ENCODE measurements at places on chromosomes 16 and 17.

- DNase-seq, result no peak
Measured at GRCh38 chr16:25563700-25564099, 128.1 kb upstream of the HS3ST4 start.

GRCh38 chr17:59483860-59484259 lies 81.5 kb upstream of the DHX40 start:
- no peak for DNase-seq

DNA sequence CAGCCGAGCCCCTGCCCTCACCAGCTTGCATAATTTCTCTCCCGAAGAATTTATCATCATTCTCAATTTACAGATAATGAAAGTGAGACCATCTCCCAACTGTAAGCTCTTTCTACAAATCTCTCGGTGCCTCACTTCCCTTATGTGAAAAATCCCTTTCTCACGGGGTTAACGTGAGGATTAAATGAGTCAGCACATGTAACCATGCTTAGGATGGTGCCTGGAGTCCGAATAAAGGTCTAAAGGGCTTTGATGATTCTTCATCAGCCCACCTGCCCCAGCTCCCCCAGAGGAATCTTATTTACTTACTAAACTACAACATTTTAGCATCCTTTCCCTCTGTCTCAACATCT lies 24.8 kb upstream of the PIK3R6 start:
- no peak for DNase-seq

GRCh38 chr16:6375465-6376075 lies 957.1 kb upstream of the RBFOX1 start:
- DNase-seq, result peak; percentile 51

GRCh38 chr17:19347323-19348080 lies 15.0 kb downstream of the B9D1 start:
- DNase-seq, result no peak

DNA sequence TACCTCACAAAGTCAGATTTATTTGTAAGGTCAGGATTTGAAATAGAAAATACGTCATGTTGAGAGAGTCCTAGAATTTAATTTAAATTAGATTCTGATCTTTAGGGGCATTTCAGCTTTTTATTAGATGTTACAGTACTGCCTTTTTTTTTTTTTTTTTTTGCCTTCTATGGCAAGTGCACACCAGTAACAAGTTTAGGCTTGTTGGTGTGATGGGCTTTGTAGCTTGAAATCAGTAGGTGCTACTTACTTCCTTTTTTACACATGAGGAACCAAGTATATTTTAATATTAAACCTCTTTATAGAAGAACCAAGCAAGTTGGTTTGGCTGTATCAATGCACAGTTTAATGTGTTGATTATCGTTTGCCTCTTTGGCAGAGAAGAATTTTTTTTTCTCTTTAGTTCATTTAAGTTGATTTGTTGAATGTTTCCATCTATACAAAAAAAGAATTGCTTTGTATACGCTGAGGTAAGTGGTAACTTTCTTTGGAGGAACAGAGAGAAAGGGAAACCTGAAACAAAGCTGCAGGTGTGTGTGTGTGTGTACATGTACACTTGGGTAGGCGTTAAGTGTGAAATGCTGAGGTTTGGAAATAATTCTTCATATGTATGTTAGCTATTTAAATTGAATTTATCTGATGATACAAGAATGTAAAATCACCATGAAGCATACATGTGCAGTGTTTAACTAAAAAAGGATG lies 15.7 kb downstream of the RBL2 start:
- DNase-seq, result no peak

DNA sequence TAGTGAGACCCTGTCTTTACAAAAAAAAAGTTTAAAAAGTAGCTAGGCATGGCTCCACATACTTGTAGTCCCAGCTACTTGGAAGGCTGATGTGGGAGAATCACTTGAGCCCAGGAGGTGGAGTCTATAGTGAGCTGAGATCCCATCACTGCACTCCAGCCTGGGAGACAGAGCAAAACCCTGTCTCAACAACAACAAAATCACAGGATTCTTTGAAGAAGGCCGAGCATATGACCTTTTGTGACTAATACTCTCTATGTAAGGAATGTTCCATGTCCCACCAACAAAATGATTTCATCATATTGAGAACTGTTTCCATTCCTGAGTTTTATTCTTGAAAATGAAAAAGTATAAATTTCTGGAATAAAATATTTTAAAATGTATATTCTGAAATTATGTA lies 58.9 kb upstream of the EFCAB3 start:
- DNase-seq, result no peak

GRCh38 chr17:6648181-6648580 lies 3.2 kb downstream of the MED31 start:
- DNase-seq, result no peak

DNA sequence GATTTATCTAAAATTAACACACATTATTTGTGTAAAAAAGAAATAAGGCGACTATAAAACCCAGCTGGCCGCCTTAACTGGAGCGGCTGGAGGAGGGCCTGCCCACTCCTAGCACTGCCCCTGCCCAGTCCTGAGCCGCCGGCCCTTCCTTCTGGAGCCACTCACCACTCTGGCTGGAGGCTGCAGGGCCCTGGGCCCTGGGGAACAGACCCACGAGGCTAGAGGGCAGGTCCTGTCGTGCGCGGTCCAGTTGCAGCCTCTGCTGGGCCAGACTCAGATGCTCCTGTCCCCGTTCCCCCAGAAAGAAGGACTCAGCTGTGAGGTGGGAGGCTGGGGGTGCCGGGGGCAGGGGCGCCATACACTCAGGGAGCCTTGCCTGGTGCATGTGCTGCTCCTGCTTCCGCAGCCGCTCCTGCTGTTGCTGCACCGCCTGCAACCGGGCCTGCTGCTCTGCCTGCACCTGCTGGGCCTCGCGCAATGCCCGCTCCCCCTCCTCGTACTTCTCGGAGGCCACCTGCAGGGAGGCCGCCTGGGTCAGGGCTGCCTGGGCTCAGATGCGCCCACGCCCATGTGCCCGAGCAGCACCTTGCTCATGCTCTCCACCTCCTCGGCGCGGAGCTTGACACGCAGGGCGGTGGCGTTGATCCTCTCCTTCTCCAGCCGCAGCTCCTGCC lies 9.0 kb upstream of the MRPL38 start:
- no peak for DNase-seq

DNA sequence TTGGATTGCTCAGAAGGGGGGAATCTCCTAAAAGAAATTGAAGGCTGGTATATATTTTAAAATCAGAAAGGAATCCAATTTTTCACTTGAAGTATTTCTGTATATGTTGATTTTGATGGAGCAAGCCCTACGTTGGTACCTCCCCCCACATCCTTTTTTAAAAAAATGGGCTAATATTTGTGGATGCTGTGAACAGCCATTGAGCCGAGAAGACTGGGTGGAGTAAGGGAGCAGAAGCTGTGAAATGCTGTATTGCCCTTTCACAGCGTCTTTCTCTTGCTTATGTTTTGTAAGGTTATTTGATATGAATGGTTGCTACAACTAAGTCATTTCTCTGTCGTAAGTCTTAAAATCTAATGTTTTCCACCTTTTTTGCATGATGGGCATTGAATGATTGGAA lies 2.3 kb downstream of the PAFAH1B1 start:
- no peak for DNase-seq

DNA sequence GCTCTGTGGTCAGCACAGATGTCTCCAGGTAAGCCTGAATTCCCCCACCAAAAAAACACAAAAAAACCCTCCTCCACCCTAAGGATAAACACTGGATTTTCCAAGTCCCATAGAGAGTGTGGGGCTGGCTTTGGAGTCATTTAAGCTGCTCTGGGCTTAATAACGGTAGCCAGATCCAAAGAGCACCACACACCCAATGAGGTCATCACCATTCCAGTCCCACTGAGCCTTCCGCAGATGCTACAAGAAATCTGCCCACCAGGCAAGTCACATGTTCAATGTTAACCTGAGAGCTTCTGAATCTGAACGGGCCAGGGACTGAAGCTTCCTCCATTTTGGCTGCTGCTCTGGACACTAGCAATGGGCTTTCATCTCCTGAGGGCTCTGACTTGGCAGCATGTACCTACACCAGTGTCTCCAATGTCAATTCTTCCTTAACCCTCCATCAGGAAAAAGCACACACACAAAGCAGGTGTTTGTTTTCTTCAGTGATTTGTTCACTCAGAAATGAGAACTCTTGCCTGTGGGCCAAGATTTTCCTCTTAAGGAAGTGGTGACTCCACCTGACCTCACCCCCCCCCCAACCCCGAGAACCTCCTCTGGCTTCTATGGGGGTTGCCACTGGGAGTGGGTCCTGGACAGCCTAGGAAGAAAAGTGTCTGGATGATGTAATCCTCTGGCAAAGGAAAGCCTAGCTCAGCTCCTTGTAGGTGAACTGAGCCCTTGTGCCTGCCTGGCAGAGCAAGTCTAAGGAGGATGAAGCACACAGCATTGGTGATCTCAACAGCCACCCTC lies 220.1 kb downstream of the FOXL1 start:
- peak; percentile 37 for DNase-seq
